WTC11 (cell line): ENCODE measurements at places on chromosomes 6 and 20. TPM values are rescaled to one million over a fixed set of nuclear protein-coding genes. Genes with fewer than 3 reads are reported as not detected.

MRPL18 gene
- 81.8 to 95.2 TPM (median 83.0 TPM) in 3 replicates for total RNA-seq

DNA sequence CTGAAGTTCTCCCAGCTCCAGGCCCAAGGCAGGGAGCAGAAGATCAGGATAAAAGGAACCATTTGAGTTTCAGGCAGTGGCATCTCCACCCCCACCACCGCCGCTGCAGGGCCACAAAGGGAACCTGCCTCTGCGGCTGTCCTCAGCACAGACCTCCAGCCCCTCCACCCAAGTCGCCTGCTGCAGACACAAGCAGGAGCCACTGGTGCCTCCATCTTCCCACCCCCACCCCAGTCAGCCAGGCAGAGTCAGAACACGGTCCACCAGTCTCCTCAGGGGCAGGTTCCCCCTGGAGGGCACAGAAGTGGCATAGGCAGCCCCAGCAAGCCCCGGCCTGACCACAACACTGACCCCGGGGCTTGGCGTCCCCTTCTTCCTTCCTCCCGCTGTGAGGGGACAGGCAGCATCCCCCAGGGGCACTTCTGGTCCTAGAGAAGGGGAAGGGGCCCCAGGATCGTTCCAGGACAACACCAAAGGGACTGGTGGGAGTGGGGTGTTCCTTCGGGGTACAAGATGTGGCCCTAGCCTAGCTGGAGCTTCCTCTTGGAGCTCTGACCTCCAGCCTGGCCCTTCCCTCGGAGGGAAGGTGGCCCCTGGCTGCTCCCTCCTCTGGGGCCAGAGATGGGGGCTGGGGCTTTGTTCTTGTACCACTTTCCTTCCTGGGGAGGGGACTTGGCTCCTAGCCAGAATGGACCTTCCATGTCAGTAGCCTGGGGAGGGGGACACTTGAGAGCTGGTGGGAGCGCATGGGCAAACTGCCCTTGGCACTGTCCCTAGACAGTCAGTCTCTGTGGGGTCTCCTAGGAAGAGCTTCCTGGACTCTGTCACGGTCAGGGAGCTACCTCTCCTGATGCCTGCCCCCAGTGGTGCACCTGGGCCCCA lies 36.0 kb downstream of the YTHDF1 start:
- H3K27ac ChIP-seq = no peak overlapping the region
- peak overlapping the region; percentile 65 for H3K4me3 ChIP-seq
- H3K4me1 ChIP-seq = peaks cover 10% of the 10 kb centered on the region
- DNase-seq = no peak
- H3K27me3 ChIP-seq = peaks cover 40% of the 10 kb centered on the region

DNA sequence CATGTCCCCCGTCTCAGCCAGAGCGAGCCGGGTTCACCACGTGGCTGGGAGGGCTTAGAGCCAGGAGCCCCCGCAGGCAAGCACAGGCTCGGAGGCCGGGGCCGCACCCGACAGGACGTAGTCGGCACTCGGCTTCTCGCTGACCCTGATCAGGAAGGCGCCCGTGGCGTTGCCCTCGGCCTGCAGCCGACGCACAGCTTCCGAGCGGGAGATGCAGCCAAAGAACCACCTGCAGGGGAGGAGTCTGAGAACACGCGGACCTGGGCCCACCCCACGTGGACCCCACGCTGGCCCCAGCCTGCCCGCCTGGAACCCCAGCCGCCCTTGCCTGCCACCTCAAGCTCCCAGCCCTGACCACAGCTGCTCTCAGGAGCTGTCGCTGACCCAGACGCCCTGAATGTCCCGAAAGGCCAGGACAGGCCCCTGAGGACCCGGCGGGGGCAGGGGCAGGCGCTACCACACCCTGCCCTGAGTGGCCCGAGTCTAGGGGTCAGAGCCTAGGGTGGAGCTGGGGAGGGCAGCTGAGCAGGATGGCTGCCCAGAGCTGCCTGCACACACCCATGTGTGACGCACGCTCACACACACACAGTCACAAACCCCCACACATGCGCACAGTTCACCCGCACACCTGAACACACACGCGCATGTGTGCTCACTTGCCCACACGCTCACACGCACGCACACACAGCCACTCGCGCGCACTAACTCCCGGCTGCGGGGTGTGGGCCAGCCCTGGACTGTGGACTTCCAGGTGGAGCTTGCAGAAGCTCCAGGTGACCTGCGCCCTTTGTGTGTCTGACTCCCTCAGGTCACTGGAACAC lies 2.1 kb downstream of the PTK6 start:
- H3K36me3 ChIP-seq = no peaks in the 10 kb centered on the region
- peak; percentile 20 for DNase-seq
- no peaks in the 10 kb centered on the region for H3K27me3 ChIP-seq
- 0 out of 2 replicates have a peak overlapping the region, but pooled peaks have one; percentile 32 for H3K27ac ChIP-seq

HRH3 gene
- total RNA-seq = 2.9 to 3.4 TPM (median 3.3 TPM) in 3 replicates

TOX2 gene
- 1.9 to 3.4 TPM (median 2.4 TPM) in 3 replicates for total RNA-seq

DNA sequence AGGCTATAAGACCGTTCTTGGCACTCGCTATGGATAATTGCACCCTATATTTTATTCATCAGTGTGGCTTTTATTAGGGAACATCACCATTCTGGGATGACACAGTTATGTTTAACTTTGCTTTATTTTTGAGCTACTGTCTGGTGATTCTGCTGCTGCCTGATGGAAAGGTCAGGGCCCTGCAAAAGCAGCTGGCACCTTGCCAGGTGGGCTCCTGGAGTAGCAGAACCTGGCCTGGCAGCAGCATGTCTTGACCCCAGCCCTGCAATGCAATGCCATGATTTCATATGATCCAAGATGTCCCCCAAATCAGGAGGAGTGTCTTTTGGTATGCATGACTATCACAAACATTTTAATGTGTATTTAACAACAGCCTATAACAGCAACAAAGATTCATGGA lies 228.4 kb upstream of the RSPO3 start:
- H3K4me1 ChIP-seq = peaks cover 4% of the 10 kb centered on the region
- DNase-seq = no peak
- no peak overlapping the region for H3K27ac ChIP-seq
- no peaks in the 10 kb centered on the region for H3K27me3 ChIP-seq

TRIM15 gene
- 0.32 to 0.53 TPM (median 0.35 TPM) in 3 replicates for total RNA-seq

DNA sequence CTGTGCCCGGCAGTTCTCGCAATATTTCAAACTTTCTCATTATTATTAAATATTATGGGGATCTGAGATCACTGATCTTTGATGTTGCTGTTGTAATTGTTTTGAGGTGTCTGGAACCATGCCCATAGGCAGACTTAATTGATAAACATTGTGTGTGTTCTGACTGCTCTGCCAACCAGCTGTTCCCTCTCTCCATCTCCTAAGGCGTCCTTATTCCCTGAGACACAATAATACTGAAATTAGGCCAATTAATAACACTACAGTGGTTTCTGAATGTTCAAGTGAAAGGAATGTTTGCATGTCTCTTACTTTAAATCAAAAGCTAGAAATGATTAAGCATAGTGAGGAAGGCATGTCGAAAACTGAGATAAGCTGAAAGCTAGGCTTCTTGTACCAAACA lies 7.6 kb downstream of the MAPK14 start:
- H3K27ac ChIP-seq = peak overlapping the region; percentile 25; the same call in 1 of the 2 replicates
- no peak for DNase-seq
- peaks cover 33% of the 10 kb centered on the region for H3K4me1 ChIP-seq
- no peaks in the 10 kb centered on the region for H3K27me3 ChIP-seq
- H3K36me3 ChIP-seq = no peaks in the 10 kb centered on the region

UBE2C gene
- total RNA-seq = 249 to 251 TPM (median 249 TPM) in 3 replicates

ISM1 gene
- 0.52 to 0.85 TPM (median 0.62 TPM) in 3 replicates for total RNA-seq

ADA gene
- total RNA-seq = 19.7 to 29.2 TPM (median 25.3 TPM) in 3 replicates

VSX1 gene
- 0.23 TPM in 1 of 3 replicates, not detected in the others for total RNA-seq

CSTF1 gene
- 53.9 to 58.5 TPM (median 54.2 TPM) in 3 replicates for total RNA-seq

DNA sequence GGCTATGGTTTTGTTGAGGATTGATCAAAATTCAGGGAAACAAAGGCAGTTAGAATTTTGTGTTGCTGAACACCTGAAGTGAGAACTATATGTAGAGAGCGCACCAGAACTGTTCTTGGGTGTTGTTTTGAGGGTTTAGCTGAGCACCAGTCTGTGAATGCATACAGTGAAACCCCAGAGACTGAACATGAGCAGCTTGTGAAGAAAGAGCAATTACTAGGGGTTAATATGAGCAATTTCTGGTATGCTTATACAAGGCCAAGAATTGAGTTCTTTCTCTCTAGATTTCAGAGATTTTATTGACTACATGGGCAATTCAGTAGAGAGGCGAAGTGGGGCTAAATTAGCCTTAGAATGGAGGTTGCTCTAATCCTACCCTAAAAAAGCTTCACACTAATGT lies 93.9 kb downstream of the CD2AP start:
- no peak for DNase-seq
- H3K4me3 ChIP-seq = no peak overlapping the region
- peak overlapping the region; percentile 59; the same call in 1 of the 2 replicates for H3K27ac ChIP-seq
- H3K4me1 ChIP-seq = peaks cover 16% of the 10 kb centered on the region

FAM135A gene
- 31.7 to 34.1 TPM (median 32.9 TPM) in 3 replicates for total RNA-seq

CST5 gene
- not detected in 3 replicates for total RNA-seq

GRCh38 chr6:151475653-151476523 lies 17.9 kb upstream of the CCDC170 start:
- peak overlapping the region; percentile 61 for H3K27ac ChIP-seq
- no peaks in the 10 kb centered on the region for H3K36me3 ChIP-seq
- peak overlapping the region; percentile 35; the same call in 1 of the 2 replicates for H3K4me3 ChIP-seq
- no peaks in the 10 kb centered on the region for H3K27me3 ChIP-seq
- H3K4me1 ChIP-seq = peaks cover 11% of the 10 kb centered on the region

DPPA5 gene
- total RNA-seq = 5.5 to 7.6 TPM (median 6.7 TPM) in 3 replicates

DNA sequence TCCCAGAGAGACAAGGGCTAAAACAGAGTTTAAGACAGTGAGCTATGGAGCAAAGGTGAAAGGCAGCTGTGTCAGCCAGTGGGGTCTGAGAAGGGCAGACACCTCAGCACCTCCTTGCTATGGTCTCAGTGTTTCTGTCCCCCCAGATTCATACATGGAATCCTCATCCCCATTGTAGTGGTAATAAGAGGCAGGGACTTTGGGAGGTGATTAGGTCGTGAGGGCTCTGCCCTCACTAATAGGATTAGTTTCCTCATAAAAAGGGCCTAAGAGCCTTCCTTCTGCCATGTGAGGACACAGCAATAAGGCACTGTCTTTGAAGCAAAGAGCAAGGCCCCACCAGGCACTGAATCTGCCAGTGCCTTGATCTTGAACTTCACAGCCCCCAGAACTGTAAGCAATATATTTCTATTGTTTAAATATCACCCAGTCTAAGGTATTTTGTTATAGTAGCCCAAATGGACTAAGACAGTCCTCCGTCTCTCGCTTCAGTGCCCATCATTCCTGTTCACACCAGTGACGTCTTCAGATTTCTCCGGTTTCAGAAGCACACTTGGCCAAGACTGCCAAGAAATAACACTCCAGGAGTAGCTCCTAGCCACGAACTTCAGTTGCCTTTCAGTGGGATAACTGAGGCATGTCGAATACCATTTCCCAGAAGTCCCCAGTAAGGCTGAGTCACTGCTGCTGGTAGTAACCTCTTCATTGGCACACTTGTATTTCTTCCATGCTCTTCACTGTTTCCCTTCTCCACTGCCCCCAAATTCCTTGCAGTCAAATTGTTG lies 32.8 kb downstream of the SLC13A3 start:
- no peaks in the 10 kb centered on the region for H3K27me3 ChIP-seq
- no peaks in the 10 kb centered on the region for H3K36me3 ChIP-seq
- no peak overlapping the region for H3K27ac ChIP-seq
- DNase-seq = no peak
- H3K4me3 ChIP-seq = no peak overlapping the region

DNA sequence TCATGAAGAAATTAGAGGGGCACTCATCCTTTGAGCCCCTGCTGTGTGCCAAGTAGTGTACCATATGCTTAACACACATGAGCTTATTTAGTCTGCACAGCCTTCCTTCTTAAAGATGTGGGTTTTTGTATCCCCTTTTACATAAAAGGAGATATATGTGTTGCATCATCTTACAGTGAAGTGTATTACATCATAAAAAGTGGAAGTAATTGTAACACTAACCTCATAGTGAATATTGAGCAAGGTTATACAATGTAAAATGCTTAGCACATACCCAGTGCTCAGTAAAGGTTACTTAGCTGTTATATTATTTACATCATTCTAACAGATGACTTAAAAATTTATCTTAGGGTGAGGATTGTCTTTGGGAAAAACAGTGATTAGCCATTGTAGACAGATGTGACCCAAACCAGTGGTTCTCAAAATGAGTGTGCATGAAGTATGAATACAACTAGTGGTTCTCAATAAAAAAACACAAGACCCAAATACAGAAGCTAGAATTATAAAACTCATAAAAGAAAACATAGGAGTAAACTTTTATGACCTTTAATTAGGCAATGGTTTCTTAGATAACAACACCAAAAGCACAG lies 3.8 kb upstream of the PIGU start:
- peaks cover 6% of the 10 kb centered on the region for H3K4me1 ChIP-seq
- no peaks in the 10 kb centered on the region; the same call in 1 of the 2 replicates for H3K27me3 ChIP-seq
- no peak overlapping the region for H3K4me3 ChIP-seq

- peak overlapping the region; percentile 58; the same call in 1 of the 2 replicates for H3K27ac ChIP-seq
- H3K36me3 ChIP-seq = no peaks in the 10 kb centered on the region
- no peak for DNase-seq
- H3K4me3 ChIP-seq = no peak overlapping the region
Measured at GRCh38 chr6:90285042-90285481, 11.6 kb downstream of the BACH2 start.

KHDRBS2 gene
- 0.76 to 1.2 TPM (median 0.87 TPM) in 3 replicates for total RNA-seq

- H3K27ac ChIP-seq = no peak overlapping the region
- no peak overlapping the region for H3K4me3 ChIP-seq
- H3K4me1 ChIP-seq = peaks cover 26% of the 10 kb centered on the region
- DNase-seq = no peak
- peaks cover 14% of the 10 kb centered on the region for H3K36me3 ChIP-seq
- peaks cover 3% of the 10 kb centered on the region for H3K27me3 ChIP-seq
Measured at GRCh38 chr20:48765359-48765758, 62.4 kb downstream of the PREX1 start.

- H3K27ac ChIP-seq = no peak overlapping the region
- no peak overlapping the region for H3K4me3 ChIP-seq
Measured at GRCh38 chr6:44779130-44779826, 391.8 kb downstream of the CDC5L start.

DNA sequence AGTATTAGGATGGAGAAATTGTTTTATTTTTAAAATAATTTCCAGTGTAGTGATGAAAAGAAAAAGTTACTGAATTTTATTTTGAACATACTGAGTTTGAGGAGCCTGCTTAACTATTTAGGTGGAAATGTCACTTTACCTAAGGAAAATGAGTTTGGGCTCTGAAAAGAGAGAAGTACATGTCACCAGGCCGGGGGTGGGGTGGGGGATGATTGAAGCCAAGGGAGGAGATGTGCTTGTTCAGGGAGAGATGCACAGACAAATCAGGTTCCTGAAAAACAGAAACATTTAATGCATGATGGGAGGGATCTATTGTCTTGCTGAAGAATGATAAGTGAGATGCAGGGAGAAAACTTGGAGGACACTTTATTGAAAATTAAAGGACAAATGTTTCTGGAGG lies 71.3 kb downstream of the PLCB1 start:
- no peaks in the 10 kb centered on the region for H3K27me3 ChIP-seq
- no peaks in the 10 kb centered on the region for H3K4me1 ChIP-seq
- H3K27ac ChIP-seq = no peak overlapping the region
- no peaks in the 10 kb centered on the region for H3K36me3 ChIP-seq

OTOR gene
- total RNA-seq = not detected in 3 replicates
